Esophagus squamous epithelium (tissue), 5 donors: ENCODE measurements at places on chromosomes 16 and 17.

DNA sequence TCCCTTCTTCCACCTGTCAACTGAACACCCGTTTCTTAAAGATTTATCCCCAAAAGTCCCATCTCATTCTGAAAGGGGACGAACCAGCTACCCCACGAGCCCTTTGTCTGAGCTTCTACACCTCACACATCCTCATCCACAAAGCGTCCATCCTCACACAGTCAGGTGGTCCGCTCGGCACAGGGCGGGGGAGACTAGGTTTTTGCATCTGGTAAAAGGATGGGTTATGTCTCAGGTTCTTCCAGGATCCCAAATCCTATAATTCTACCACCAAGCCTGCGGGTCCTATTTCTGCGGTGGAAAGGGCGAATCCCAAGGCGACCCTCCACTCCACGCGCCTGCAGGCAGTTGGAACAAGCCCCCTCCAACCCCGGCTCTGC, 458 bp downstream of the GFOD2 start:
- DNase-seq, result no peak

- no peak for DNase-seq
Observed at GRCh38 chr17:43976963-43977837, 23.5 kb upstream of the PYY start.

DNA sequence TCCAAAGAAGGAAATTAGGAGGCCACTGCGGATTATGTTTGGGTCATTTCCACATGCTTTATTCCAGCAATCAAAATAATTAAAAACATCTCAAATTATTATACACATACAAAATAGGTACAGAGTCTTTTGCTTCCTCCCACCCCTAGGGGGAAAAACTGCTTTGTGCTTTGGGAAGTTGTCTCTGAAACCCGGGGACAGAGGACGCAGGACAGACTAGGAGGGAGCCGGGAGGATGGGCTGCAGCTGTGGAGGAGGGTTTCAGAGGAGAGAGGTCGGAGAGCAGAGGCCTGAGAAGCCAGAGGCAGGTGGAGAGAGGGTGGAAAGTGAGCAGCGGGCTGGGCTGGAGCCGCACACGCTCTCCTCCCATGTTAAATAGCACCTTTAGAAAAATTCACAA, 17.4 kb downstream of the COL1A1 start:
- DNase-seq, result no peak

DNA sequence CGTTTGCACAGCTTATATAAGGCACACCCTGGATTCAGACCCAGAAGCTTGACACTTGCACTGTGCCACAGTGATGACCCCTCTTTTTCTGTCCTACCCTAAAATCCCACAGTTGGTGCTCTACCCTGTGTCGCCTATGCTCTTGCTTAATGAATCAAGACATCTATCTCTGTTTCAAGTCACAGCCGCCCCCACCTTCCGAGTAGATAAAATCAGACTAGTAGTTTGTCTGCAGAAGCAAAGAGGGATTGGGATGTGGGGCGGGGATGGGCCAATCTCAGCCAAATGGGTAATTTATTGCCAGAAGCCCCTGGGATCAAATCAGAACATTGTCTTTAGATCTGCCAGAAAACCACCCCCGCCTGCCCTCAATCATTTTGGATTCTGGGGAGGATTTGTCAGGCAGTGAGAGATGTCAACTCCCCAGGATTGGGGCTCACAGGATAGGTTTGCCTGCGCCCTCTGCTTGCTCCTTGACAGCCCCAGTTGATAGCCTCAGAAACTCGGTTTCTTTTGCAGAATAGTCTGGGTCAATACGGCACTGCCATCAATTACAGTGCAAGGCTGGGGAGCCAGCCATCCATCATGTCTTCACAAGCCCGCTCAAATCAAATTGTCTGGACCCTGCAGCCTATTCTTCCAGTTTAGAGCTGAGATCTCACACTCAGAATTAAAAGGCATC, 520.8 kb downstream of the GRIN2A start:
- no peak for DNase-seq

GRCh38 chr16:57688487-57688986, 6.1 kb upstream of the DRC7 start:
- no peak for DNase-seq

DNA sequence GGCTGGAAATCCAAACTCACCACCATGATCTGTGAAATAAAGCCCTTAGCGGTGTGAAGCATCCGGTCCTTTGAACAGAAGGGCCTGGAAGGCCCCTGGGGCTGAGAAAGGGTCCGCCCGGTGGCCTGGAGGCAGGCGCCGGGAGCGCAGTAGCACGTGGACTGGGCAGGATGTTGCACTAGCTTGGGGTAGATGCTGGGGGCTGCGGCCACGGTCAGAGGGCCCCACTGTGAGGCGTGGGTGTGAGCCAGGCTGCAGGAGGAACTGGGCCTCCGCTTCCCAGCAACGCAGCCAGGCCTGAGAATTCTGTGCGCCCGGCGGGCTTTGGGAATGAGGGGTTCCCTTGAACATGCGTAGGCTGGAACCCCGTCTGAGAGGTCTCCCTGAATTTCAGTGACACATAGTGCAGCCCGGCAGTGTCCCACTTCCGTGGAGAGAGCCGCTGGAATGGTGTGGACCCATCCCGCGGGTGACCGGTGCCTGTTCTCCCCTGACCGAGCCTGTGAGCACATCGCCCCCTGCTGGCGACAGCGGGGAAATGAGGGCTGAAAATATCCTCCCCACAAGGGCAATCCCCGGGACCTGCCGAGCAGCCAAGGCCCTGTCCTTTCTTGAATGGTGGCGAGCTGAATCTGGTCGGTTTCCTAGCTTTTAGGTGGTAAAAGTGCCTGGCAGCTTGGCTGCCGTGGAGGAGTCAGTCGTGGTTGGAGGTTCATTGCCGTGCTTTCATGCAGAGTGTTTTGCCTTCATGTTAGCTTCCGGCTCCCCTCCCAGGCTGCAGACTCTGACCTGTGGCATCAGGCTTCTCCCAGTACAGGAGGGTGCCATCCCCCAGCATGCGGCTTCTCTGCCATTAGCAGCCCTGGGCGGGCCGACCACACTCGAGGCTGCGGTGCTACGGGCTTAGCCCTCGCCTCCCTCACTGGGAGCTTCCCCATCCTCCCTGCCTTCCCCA, 43.8 kb downstream of the DNAJA2 start:
- DNase-seq, result no peak

GRCh38 chr16:30958175-30959079, 873 bp downstream of the SETD1A start:
- DNase-seq, result no peak

DNA sequence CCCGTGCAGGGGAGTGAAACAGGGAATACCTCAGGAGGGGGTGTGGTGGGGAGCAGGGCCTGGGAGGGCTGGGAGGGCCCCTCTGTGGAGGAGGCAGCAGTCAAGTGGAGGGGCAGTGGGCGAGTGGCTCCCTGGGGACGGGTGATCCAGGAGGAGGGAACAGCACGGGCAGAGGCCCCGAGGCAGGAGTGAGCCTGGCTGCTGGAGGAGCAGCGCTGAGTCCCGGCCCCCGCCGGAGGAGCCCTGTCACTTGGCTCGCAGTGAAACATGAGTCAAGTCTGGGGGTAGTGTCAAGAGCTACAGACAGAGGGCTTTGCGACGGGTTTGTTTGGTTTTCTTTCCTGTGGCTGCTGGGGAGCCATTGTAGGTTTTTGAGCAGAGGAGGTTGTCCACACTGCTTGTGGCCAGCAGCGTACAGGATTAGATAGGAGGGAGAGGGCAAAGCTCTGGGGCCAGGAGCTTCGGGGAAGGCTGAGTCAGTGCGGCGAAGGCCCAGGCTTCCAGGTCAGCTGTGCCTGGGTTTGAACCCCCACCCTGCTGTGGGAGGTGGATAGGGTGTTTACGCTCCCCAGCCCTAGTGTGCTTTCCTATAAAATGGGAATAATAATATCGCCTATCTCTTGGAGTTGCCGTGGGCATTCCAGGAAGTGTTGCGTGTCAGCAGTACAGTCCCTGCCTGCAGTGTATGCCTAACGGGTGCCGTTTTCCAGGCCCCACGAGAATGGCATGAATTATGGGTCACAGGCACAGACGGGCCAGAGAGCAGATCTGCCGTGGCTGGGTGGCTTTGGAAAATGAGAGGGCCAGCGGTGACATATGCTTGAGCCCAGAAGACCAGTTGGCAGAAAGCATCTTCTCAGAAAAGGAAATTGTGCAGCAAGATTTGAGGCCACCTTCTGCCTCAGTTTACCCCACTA, 115.9 kb upstream of the CIBAR2 start:
- no peak for DNase-seq

DNA sequence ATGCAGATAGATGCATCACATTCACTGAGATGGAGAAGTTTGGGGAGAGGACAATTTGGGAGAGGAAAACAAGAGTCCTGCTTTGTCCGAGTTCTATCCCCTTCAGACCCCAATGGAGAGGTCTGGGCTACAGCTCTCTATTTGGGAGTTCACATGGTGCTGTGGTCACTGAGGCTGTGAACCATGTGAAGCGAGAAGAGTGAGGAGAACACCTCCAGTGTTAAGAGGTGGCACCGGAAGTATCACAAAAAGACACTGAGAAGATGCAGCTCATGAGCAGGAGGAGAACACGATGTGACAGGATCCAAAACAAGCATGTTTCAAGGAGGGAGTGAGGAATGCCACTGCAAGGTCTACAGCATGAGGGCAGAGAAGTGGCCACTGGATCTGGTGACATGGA, 39.7 kb downstream of the PIK3R5 start:
- DNase-seq, result no peak

GRCh38 chr16:11219178-11219577, 36.8 kb downstream of the SOCS1 start:
- no peak for DNase-seq

GRCh38 chr16:89178453-89179147, 7.1 kb downstream of the CDH15 start:
- DNase-seq, result no peak

- no peak for DNase-seq
Observed at GRCh38 chr16:67548265-67549126, 13.8 kb upstream of the CTCF start.

- DNase-seq, result no peak
Observed at GRCh38 chr17:27559506-27560481, 71.2 kb upstream of the LGALS9 start.

GRCh38 chr17:81566461-81567126, 14.4 kb upstream of the FAAP100 start:
- DNase-seq, result no peak

GRCh38 chr17:21162394-21162775, 35.6 kb downstream of the DHRS7B start:
- no peak for DNase-seq

- DNase-seq, result no peak
Observed at GRCh38 chr17:14316126-14316832, 15.4 kb downstream of the HS3ST3B1 start.
